ENCODE measurements at places on chromosomes 6 and 20.
A peak's percentile ranks its signal among the peaks of the same experiment; 100 is the strongest.

GRCh38 chr6:6788394-6789032, 200.0 kb downstream of the LY86 start:
- no peak for DNase-seq

GRCh38 chr6:18395856-18396197, 8.7 kb downstream of the RNF144B start:
- no peak for DNase-seq

GRCh38 chr20:24950128-24950835, 1.2 kb downstream of the CST7 start:
- DNase-seq, result no peak

DNA sequence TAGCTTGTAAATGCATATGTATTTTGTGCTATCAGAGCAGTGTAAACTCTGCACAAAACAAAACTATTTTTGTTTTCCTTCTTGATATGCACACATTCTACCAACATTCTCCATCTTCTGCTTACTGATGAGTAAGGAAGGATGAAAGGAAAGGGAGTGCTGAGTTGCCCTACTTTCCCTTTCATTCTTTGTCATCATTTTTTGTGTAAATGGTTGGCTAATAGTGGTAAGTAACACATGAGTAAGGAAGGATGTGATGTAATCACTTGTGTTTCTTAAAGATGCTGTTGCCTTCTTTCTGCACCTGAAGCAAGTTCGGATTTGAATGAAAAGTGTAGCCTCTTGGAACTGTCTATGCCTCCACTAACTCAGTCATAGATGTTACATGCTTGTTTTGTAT, 4.6 kb upstream of the REV3L start:
- no peak for DNase-seq

DNA sequence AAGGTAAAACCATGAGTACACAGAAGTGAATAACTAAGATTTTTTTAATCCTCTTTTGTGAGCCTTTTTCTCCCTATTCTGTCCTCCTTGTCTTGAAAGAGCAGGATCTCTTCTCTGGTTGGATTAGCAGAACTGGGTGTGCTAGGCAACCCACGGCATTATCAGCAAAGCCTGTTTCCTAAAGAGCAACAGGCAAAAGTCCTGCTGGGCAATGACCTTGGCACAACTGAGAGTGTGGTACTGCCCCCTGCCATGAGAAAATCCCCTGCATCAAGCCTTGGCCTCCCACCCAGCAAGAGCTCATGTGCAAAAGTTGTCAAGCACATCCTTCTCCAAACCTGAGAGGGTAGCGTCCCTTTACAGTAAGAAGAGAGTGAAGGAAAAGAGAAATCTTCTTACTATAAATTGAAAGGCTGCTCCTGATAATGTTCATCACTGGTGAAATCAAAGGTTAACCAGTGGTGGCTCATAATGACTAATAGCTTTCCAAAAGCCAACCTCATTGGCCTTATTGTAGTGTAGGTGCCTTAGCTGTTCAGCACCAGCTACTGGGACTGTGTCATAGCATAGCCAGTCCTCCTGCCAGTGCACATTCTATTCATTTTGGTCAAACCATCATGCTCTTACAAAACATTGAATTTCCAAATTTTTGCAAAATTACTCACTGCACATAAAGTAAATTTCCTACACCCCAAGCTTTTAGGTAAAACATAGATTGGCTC, 17.1 kb downstream of the KIF6 start:
- no peak for DNase-seq

DNA sequence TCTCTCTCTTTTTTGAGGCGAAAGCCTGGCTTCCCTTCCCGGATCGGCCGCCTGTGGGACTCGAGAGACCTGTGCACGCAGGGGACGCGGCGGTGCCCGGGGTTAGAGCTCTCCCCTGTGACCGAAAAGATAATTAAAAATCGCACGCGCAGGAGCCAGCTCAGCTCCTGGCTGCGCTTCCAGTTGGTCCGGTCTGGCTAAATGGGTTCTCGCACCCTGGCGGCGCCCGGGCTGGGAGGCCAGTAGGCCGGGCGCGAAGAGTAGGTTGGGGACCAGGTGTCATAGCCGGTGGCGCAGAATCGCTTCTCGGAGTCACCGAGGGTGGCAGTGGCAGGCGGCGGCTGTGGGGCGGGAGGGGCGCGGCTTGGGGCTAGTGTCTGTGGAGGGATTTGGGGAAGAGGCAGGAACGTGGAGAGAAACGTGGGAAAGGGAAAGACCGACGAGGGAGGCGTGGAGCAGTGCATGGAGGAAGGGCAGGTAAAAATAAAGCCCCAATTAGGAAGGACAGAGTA, 41.9 kb upstream of the SUPT3H start:
- peak; percentile 19 for DNase-seq

DNA sequence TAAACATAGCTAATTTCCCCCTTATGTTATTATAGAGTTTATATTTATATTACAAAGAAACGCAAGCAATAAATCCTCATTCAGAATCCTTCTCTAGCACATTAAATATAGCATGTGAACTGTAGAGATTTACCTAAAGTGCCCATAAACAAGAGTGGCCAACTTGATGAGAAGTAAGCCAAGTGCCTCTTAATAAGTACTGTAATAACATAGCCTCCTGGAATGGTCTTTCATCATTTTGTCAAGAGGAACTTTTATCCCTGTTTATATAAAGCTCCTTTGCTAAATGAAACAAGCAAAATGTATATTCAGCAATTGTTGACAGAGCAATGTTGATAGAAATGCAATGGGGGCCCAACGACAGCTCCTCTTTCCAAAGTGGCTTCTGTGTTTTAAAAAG, 195.0 kb downstream of the ARHGAP18 start:
- DNase-seq, result no peak

DNA sequence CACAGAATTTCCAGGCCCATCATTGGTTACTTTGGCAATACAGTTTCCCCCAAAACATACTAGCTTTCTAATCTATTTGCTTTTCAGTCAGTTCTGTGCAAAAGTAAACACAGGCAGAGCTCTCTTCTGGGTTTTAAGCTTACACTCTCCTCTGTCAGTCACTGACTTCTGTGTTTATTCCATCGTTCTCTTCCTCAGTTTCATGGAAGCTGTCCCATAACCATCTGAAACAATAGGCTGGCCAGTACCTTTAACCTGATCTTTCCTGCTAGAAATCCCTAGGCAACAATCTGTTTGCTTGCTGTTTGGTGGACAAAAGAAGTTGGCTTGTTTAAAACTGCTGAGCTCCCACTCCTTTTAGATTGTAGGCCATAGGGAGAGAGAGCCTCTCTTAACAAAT, 431.5 kb downstream of the HACE1 start:
- no peak for DNase-seq

DNA sequence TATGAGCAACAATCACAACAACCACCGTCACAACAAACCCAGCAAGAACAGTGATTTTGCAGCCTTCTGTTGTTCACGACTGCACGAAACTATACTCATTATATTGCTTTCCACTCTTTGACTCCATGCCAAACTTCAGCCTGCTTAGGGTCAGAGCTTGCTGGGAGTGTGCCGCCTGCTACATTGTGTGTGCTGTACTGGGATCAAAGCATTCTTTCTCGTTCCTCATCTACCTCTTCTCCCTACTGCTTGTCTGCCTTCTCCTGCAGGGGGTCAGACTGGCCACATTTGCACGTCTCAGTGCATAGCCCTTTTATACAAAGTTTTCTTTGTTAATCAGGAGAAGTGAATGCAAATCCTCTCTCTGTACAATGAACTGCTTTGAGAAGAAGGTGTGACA, 401.6 kb upstream of the CITED2 start:
- no peak for DNase-seq

DNA sequence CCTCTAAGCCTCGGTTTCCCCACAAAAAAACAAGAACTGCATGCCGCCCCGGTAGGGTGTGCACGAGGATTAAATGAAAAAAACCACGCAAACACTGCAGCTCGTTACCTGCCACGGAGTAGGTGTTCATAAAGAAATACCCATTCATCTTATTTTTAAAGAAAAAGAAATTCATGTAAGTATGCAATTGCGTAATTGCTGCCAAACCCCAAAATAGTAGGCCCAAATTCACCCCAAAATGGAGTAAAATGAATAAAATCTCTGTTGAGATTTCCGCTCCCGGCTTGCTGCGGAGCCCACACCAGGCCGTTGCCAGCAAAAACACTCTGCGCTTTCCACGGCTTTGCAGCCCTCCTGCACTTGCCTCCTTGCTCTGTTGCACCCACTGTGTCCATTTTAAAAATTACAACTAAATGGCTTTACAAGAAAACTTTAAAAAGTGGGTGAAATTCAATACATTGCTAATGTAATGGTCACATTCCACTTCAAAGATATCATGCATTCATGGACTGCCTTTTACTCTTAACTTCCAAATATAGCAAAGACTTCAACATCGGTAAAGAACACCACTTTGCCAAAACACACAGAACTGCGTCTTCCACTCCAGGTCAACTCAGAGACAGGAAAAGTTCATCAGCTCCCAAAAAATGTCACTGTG, 125.0 kb downstream of the ZMYND8 start:
- no peak for DNase-seq

GRCh38 chr6:33483678-33484077, 29.3 kb downstream of the ZBTB9 start:
- DNase-seq, result no peak

DNA sequence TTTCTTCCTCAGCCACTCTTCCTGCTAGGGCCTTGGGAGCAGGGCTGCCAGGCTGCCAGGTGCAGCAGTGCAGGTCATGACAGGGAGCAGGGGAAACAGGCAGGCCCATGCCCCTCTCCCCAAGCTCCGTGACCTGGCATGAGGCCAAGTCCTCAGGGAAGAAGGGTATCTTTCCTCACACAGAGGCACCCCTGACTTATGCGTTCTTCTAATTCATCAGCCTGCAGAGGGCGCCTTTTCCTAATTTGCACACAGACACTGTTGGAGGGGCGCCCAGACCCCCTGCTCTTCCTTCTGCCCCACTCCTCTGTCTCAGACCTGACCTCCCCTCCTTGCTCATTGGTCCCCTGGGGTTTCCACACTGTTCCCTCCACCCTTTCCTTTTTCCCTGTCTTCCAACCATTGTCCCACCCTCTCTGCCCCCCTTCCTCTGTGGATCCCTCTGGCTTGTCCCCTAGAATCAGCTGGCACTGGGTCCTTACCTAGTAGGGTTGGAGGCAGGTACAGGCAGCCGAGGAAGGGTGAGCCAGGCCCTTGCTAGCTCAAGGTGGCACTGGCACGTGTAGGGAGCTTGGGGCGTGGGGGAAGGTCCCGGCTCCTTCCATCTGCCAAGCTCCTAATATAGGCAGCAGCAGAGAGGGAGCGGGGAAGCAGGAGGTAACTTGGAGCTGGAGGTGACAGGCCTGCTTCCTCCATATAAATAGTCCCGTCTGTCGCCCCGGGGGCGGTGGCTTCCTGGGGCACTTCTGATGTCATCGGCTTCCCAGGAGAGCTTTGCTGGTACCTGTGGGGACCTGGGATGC, 154.9 kb upstream of the MLN start:
- no peak for DNase-seq

All from stimulated activated CD8-positive, alpha-beta memory T cell treated with anti-CD3 and anti-CD28 coated beads, Interleukin-4, amount 100 ng/mL, for 1 hour (primary cell).